Spleen (tissue), 13 donors: ENCODE measurements at places on chromosomes 7 and 10. TPM values are rescaled to one million over a fixed set of nuclear protein-coding genes. Genes with fewer than 3 reads are reported as not detected.
A peak's percentile ranks its signal among the peaks of the same experiment; 100 is the strongest.

- peaks cover 24% of the 10 kb centered on the region for H3K4me1 ChIP-seq
- H3K36me3 ChIP-seq, result no peaks in the 10 kb centered on the region
- H3K27ac ChIP-seq, result no peak overlapping the region
- no peaks in the 10 kb centered on the region for H3K27me3 ChIP-seq
- DNase-seq, result no peak
- H3K4me3 ChIP-seq, result no peak overlapping the region
Measured at GRCh38 chr10:4046030-4046429, 261.0 kb upstream of the KLF6 start.

- H3K4me3 ChIP-seq, result no peak overlapping the region
- no peaks in the 10 kb centered on the region for H3K4me1 ChIP-seq
- DNase-seq, result peak; percentile 28
Measured at GRCh38 chr7:2936301-2936700, 92.2 kb upstream of the GNA12 start.

DNA sequence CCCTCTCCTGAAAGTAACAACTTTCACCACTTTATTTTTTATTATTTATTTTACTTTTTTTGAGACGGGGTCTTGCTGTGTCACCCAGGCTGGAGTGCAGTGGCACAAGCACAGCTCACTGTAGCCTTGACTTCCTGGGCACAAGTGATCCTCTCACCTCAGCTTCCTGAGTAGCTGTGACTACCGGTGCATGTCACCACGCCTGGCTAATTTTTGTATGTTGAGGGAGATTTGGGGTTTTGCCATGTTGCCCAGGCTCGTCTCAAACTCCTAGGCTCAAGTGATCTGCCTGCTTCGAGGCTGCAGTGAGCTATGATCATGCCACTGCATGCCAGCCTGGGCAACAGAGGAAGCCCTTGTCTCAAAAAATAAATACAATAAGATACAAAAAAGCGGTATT, 14.9 kb upstream of the SLIT1 start:
- no peak for DNase-seq
- peaks cover 19% of the 10 kb centered on the region for H3K4me1 ChIP-seq
- H3K27me3 ChIP-seq, result peaks cover 10% of the 10 kb centered on the region
- no peaks in the 10 kb centered on the region for H3K36me3 ChIP-seq
- H3K4me3 ChIP-seq, result no peak overlapping the region

DNA sequence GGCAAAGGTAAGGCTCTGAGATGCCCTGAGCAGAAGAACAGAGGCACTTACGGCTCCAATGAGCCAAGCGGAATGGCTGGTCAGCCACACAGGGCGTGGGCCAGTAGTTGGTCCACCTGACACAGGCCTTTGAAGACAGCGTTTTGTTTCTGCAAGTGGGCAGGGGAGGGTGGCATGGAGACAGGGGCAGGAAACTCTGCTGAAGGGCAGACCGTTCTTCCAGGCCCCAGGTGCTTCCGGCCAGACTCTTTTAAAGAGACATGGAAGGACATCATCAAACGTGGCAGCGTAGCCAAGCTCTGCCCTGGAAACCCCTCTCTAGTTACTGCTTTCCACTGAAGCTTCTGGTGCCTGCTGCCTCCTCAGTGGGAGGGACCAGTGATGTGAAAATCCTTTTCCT, 77.5 kb upstream of the KMT2E start:
- no peak for DNase-seq
- H3K36me3 ChIP-seq, result no peaks in the 10 kb centered on the region
- H3K27me3 ChIP-seq, result no peaks in the 10 kb centered on the region
- peak overlapping the region; percentile 20 for H3K27ac ChIP-seq
- no peak overlapping the region for H3K4me3 ChIP-seq

DNA sequence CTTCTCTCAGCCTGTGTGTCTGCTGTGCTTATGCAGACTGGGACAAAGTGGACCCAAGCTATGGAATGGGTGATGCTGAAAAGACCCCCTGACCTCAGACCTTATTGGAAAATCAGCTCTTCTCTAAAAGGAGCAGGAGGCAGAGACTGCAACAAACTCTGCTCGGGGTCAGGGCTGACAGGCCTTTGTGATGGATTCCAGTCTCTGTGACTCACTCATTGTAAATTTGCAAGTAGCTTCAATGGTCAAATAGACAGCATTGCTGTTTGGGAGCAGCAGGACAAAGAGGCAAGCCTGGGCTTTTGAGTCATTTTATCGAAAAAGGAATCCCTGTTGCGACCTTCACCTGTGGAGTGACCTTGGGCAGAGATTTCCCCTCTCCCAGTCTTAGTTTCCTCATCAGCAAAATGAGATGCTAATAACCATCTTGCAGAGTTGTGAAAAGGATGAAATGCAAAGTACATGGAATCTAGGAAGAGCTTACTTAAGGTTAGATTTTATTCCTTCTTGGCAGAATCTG, 26.1 kb upstream of the GPR26 start:
- no peak overlapping the region for H3K4me3 ChIP-seq
- H3K36me3 ChIP-seq, result no peaks in the 10 kb centered on the region
- no peak overlapping the region for H3K27ac ChIP-seq
- no peaks in the 10 kb centered on the region for H3K4me1 ChIP-seq

DNA sequence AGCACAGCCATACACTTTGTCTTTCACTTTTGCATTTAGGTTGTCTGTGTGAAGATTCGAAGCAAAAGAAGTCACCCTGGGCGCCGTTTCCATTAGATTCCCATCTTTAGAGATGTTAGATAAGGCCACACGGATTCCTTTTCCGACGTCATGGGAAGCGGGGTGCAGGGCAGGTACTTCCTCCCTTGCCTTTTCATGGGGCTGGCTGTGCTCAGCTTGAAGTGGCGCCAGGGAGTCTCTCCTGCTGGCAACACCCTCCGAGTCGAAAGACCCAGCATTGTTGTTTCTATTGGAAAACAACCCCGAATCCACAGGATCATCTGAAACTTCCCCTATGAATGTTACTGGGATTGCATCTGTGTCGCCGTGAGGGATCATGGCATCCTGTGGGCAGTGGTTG, 246.4 kb upstream of the GRB10 start:
- no peak for DNase-seq
- no peak overlapping the region for H3K27ac ChIP-seq
- H3K4me3 ChIP-seq, result no peak overlapping the region
- no peaks in the 10 kb centered on the region for H3K4me1 ChIP-seq

DNA sequence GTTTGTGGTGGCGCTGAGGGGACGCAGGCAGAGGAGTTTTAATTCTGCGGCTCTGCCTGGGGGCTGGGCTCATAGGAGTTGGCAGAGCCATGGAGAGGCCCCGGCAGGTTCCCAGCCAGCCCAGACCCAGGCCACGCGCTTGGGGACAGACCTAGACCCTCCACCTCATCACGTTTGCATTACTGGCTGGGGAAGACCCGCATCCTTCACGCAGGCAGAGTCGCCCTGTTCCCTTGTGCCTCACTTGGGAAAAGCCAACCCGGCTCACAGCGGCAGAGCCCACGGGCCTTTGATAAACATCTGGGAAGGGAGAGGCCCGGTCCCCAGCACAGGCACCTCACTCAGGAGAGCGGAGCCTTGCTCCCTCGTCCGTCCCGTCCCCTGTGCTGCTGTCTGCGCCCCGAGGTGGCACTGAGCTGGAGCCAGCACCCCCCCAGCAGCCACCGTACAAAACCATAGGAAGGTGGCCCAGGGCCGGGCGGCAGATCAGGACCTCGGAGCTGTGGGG, 112.8 kb downstream of the CYTH3 start:
- H3K27ac ChIP-seq, result no peak overlapping the region
- H3K27me3 ChIP-seq, result no peaks in the 10 kb centered on the region
- DNase-seq, result no peak
- peaks cover 5% of the 10 kb centered on the region for H3K4me1 ChIP-seq

DNA sequence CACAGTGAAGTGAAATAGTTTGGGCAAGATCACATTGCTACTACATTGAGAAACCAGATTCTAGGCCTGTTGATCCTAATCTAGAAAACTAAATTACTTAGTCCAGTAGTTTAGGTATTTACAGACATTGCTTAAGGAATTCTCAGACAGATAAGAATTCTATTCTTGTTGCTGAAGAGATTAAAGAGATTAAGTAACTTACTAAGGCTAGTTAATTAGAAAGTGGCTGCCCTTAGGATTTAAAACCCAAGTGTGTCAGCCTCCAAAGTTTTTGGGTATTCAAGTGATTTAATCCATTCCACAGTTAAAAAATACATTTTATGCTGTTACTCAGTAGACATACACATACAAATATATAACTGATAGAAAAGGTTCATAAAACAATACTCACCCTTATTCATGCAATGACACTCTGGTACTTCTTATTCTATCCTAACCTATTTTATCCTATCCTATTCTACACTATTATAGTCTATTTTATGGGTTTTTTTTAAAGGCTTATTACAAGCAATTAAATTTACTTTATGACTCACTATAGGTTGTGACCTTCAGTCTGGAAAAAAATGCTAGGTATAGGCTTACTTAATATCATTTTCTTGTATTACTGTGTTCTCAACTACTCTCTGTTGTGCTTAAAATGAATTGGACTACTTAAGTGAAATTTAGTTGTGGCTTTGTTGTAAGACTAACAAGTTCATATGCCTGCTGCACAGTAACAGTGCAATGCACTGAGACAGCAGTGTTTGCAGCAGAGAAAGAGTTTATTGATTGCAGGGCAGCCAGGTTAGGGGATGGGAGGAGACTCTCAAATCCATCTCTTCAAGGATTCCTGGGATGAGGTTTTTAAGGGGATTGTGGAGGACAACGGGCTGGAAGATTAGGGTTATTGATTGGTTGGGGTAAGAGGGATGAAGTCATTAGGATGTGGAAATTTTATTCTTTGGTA, 10.7 kb downstream of the SPAM1 start:
- H3K4me3 ChIP-seq, result no peak overlapping the region
- H3K27me3 ChIP-seq, result no peaks in the 10 kb centered on the region
- no peak overlapping the region for H3K27ac ChIP-seq

DNA sequence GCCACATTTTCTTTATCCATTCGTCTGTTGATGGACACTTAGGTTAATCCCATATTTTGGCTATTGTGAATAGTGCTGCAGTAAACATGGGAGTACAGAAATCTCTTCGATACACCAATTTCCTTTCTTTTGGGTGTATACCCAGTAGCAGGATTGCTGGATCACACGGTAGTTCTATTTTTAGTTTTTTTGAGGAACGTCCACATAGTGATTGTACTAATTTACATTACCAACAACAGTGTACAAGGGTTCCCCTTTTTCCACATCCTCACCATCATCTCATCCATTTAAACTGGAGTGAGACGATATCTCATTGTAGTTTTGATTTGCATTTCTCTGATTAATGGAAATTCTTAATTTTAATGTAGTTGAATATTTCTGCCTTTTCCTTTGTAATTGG, 19.3 kb downstream of the VKORC1L1 start:
- H3K27me3 ChIP-seq, result no peaks in the 10 kb centered on the region
- no peak overlapping the region for H3K27ac ChIP-seq
- H3K4me3 ChIP-seq, result no peak overlapping the region
- H3K36me3 ChIP-seq, result peaks cover 9% of the 10 kb centered on the region

GRCh38 chr10:129345763-129346162, 121.3 kb upstream of the MGMT start:
- H3K27me3 ChIP-seq, result no peaks in the 10 kb centered on the region
- DNase-seq, result no peak
- no peak overlapping the region for H3K4me3 ChIP-seq
- H3K36me3 ChIP-seq, result no peaks in the 10 kb centered on the region
- H3K27ac ChIP-seq, result no peak overlapping the region
- no peaks in the 10 kb centered on the region for H3K4me1 ChIP-seq

TMEM270 gene
- not detected for total RNA-seq

MCMBP gene
- total RNA-seq, result 47.3 TPM

PTPN20 gene
- 1.4 TPM for total RNA-seq

FKBP14 gene
- 8.2 TPM for total RNA-seq

CAPZA2 gene
- 263 TPM for total RNA-seq
